ENCODE measurements at places on chromosomes 11 and 22.

- no peak for DNase-seq
These were observed 649.9 kb upstream of the LUZP2 start for GRCh38 chr11:23846902-23847422.

DNA sequence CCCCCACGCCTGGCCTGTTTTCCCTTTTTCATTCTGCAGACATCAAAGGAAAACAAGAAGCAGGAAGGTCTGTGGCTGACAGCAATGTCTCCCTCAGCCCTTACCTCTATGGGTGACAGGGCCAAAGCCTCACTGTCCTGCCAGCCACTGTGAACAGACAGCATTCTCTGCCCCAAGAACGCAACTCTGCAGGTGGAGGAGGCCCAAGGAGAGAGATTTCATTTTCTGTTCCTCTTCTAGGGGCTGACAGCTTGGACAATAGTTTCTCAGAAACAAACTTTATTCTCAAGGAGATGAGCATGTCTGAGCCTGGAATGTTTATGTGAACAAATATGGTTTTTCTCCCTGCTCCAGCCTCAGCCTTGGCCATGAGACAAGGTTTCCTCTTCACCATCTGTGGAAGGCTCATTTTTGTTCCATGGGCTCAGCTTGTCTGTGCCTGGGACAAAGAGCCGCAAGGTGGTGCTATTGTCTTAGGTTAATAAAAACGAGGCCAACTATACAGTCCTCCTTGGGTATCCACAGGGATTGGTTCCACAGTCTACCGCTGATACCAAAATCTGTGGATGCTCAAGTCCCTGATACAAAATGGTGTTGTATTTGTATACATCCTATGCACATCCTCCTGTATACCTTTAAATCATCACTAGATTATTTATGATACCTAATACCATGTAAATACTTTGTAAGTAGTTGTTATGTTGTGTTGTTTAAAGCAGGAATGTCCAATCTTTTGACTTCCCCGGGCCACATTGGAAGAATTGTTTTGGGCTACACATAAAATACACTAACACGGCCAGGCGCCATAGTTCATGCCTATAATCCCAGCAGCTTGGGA lies 5.8 kb downstream of the PIWIL3 start:
- DNase-seq = no peak

DNA sequence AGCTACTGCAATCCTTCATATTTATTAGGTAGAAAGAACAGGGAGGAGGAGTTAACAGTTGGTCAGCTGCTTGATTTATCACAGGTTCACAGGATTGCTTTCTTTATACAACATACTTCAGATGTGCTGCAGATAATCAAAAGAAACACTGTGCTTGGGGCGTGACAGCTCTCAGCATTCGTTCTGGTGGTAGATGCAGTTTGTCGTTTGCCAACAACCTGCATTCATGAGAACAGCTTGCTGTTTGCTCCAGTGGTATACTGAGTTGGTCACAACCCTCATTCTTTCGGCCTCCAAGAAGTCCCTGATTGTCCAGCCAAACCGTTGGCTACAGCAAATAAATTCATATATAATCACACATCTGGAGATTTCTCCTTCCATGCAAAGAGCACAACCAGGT lies 120.5 kb downstream of the ZNF280B start:
- no peak for DNase-seq

DNA sequence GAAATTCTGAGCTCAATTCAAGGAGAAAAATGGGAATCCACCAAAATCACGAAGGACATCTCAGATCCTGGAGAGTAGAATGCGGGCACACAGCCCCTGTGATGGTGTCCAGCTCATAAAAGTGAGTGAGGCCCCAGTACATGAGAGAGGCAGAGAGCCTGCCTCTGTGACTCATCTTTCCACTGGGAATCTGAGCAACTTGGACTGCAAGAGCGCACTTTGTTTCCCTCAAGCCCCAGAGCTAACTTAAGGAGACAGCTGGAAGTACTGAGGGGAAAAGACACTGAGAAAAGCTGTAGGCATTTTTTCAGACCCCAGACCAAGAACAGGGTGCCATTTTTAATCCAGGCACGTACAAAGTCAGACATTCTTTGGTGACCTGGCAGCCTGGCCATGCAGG lies 273.7 kb downstream of the C11orf87 start:
- DNase-seq = no peak

DNA sequence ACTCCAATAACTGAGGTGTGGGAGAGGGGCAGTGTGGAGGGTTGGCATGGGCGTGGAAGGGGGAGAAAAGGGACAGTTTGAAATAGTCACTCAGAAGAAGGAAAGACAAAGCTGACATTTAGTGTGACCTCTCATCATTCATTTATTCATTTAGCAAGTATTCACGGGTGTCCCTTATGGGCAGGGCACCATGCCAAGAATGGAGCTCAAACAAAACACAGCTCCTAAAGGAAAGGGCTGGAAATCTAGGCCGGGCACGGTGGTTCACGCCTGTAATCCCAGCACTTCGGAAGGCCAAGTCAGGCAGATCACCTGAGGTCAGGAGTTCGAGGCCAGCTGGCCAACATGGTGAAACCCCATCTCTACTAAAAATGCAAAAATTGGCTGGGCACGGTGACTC lies 19.4 kb upstream of the DGKZ start:
- DNase-seq = no peak

- no peak for DNase-seq
These were observed 48.5 kb upstream of the TCF20 start for GRCh38 chr22:42318967-42319366.
